ENCODE measurements at places on chromosomes 3 and 15. TPM values are rescaled to one million over a fixed set of nuclear protein-coding genes. Genes with fewer than 3 reads are reported as not detected.

DNA sequence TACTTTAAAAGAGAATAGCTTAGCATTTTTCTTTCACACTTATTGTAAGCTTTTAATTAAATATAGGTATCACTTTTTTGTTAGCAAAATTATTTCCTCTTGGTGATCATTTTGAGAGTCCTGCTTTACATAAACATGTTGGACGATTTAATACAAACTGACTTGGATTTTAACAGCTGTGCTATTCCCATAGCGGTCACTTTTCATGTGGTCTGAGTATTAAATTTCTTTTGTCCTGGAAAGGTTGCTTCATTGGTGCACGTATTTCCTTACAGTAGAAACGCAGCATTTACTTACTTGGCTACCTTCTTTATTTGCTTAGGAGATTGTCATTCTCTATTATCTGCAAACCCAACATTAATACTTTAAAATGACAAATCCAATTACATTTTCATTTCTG, 109.4 kb downstream of the ATG7 start:
- no peaks in the 10 kb centered on the region for H3K27me3 ChIP-seq
- no peak overlapping the region for H3K4me3 ChIP-seq
- H3K36me3 ChIP-seq = no peaks in the 10 kb centered on the region
- no peak overlapping the region for H3K27ac ChIP-seq
- no peak for DNase-seq

GRCh38 chr15:29785642-29786041, 36.6 kb downstream of the TJP1 start:
- peaks cover 10% of the 10 kb centered on the region for H3K27me3 ChIP-seq
- H3K4me1 ChIP-seq = no peaks in the 10 kb centered on the region
- no peak overlapping the region for H3K4me3 ChIP-seq
- no peak for DNase-seq
- H3K27ac ChIP-seq = no peak overlapping the region

- H3K4me3 ChIP-seq = peak overlapping the region; percentile 46
- peaks cover 18% of the 10 kb centered on the region for H3K4me1 ChIP-seq
- DNase-seq = no peak
- H3K27ac ChIP-seq = peak overlapping the region; percentile 44
- peaks cover 2% of the 10 kb centered on the region for H3K36me3 ChIP-seq
Observed at GRCh38 chr3:9914559-9915253, 2.2 kb upstream of the IL17RC start.

GRCh38 chr3:185693985-185694653, 108.0 kb downstream of the SENP2 start:
- no peak for DNase-seq
- no peak overlapping the region for H3K4me3 ChIP-seq
- H3K27ac ChIP-seq = no peak overlapping the region

DNA sequence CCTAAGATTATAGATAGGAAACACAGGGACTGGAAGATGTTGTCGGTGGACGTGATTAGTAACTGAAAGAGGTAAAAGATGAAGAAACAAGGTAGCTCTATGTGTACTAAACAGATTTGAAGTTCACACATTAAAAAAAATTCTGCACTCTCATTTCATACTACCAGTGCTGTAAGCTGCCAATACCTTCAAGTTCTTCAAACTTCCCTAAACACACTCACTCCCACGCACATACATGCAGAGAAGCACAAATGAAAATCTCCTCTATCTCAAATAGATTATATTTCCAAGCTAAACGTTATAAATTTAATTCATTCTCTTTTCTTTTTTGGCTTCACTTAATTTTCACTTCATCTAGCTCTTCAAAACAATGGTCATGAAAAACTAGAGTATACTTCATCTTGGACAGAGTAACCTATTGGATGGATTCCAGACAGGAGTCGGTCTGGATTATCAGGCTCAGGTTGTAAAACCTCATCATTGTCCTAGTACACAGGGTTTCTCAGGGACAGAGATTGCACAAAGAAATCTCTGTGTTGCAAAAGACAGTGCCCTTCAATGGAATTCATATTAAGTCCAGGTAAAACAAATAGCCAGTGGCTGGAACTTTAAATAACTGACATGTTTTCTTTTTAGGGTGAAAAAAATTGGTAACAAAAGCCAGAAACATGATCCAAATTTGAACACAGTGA, 408.1 kb upstream of the ZNF385D start:
- no peak overlapping the region for H3K4me3 ChIP-seq
- H3K27me3 ChIP-seq = no peaks in the 10 kb centered on the region
- no peaks in the 10 kb centered on the region for H3K4me1 ChIP-seq
- no peaks in the 10 kb centered on the region for H3K36me3 ChIP-seq

- H3K4me3 ChIP-seq = no peak overlapping the region
- no peak overlapping the region for H3K27ac ChIP-seq
- no peaks in the 10 kb centered on the region for H3K27me3 ChIP-seq
- H3K4me1 ChIP-seq = peaks cover 14% of the 10 kb centered on the region
Observed at GRCh38 chr3:101963902-101964362, 114.6 kb downstream of the NFKBIZ start.

DNA sequence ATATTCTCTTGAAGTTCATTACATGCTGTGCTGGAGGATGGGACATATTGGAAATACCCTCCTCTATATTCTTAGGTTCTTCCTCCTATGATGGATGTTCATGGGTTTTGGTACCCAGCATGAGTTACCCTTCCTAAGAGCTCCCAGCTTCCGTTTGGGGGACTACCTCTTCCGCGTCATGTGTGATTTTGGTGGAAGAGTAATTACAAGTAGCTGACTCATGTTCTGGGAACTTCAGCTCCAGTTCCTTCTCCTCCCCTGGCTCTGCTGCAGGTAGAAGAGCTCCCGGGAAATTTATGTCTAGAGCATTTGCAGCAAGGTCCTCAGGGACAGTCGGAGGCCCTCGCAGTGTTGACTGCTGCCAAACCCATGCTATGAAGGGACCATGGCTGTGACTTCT, 208.8 kb upstream of the IL12A start:
- peaks cover 6% of the 10 kb centered on the region for H3K27me3 ChIP-seq
- DNase-seq = no peak
- H3K27ac ChIP-seq = no peak overlapping the region
- no peaks in the 10 kb centered on the region for H3K4me1 ChIP-seq

DNA sequence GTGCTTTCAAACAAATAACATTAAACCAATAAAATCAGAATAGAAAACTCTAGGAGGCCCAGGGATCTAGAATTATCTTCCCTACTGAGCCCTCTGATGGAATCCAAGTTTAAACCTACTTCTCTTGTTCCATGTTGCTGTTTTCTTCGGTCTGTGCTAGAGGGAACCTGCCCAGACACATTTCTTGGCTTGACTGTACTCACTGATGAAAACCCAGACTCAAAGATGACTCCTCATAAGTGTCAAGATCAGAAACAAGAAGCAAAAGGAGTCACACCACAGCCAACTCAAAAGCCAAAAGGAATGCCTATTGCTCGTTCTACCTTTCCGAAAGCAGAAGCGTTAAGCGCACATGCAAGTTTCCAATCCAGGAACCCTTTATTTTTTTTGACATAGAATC, 31.6 kb downstream of the SCAP start:
- H3K4me3 ChIP-seq = no peak overlapping the region
- DNase-seq = no peak
- no peaks in the 10 kb centered on the region for H3K27me3 ChIP-seq
- H3K4me1 ChIP-seq = peaks cover 18% of the 10 kb centered on the region
- peaks cover 47% of the 10 kb centered on the region for H3K36me3 ChIP-seq

DNA sequence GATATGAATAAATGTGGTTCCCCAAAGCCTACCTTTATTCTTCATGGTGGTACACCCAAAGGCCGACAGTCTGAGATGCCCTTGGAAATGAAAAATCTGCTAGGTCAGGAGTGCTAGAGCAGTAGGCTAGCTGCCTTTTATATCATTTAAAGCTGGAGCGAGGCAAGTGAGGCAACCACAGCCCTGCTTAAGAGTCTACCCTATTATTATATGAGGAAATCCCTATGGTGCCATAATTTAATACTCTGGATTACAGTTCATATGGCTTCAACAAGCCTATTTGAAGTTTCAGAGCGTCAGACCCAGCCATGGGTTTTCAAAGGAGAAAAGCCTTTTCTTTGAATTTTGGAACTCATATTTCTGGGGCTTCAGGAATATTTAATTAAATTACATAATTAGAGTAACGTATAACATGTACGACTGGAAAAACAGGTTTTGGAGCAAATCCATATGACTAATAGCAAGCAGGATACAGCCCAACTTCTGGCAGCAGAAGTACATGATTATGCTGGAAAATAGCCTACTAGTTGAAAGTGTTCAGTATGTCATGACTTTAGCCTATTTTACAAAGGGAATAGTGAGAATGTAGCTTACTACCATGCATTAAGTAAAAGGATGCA, 18.0 kb upstream of the SLTM start:
- peaks cover 2% of the 10 kb centered on the region for H3K4me1 ChIP-seq
- no peak overlapping the region for H3K4me3 ChIP-seq
- H3K27ac ChIP-seq = no peak overlapping the region
- no peak for DNase-seq
- H3K27me3 ChIP-seq = peaks cover 4% of the 10 kb centered on the region

DNA sequence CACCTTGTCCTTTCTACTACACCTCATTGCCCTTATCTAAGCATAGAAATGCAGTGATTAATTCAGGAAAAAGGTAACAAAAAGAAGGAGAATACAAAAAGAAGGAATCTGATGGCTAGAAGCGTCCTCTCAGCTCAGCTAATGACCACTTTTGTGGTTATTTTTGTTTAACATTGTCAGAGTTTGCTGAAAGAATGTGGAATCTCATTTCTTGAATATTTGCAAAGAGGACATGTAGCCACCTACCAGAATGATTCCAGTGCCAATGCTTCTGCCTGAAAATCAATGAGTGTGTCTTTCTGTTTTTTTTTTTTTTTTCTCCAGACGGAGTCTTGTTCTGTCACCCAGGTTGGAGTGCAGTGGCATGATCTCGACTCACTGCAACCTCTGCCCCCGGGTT, 24.5 kb downstream of the NANOGP8 start:
- no peak overlapping the region for H3K4me3 ChIP-seq
- DNase-seq = no peak
- peaks cover 3% of the 10 kb centered on the region for H3K27me3 ChIP-seq
- no peak overlapping the region for H3K27ac ChIP-seq
- no peaks in the 10 kb centered on the region for H3K36me3 ChIP-seq

GRCh38 chr15:99508852-99509251, 56.9 kb upstream of the MEF2A start:
- H3K36me3 ChIP-seq = no peaks in the 10 kb centered on the region
- H3K27me3 ChIP-seq = no peaks in the 10 kb centered on the region
- H3K4me1 ChIP-seq = peaks cover 43% of the 10 kb centered on the region
- H3K4me3 ChIP-seq = no peak overlapping the region
- DNase-seq = no peak

DNA sequence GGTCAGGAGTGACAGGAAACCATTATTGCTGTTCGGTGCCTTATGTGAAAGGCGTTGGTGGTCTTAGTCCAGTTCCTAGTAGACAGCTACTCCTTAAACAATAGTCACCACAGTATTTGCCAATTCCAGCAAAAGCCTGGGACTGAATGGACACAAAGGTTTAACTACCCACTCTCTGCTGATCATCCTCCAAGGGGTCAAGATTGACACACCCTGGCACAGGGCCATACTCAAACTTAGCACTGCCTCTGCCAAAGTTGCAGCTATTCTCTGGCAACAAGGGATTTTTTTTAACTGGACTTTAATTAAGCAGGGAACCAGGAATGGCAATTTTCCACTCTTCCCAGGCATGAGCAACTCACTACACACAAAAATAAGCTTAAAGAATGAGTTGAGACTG, 193.9 kb downstream of the NLGN1 start:
- H3K4me3 ChIP-seq = no peak overlapping the region
- H3K27ac ChIP-seq = no peak overlapping the region
- no peaks in the 10 kb centered on the region for H3K4me1 ChIP-seq
- no peaks in the 10 kb centered on the region for H3K36me3 ChIP-seq
- DNase-seq = no peak

- H3K36me3 ChIP-seq = peaks cover 6% of the 10 kb centered on the region
- no peak for DNase-seq
- H3K4me3 ChIP-seq = no peak overlapping the region
- no peaks in the 10 kb centered on the region for H3K4me1 ChIP-seq
Observed at GRCh38 chr3:125098611-125099291, 43.0 kb upstream of the HEG1 start.

GRCh38 chr15:78811825-78812183, 540 bp upstream of the ADAMTS7 start:
- DNase-seq = no peak
- H3K27me3 ChIP-seq = peaks cover 23% of the 10 kb centered on the region
- H3K27ac ChIP-seq = no peak overlapping the region
- peaks cover 16% of the 10 kb centered on the region for H3K4me1 ChIP-seq
- peaks cover 12% of the 10 kb centered on the region for H3K36me3 ChIP-seq

GRCh38 chr3:41898631-41899030, 63.3 kb downstream of the ULK4 start:
- peaks cover 7% of the 10 kb centered on the region for H3K36me3 ChIP-seq
- no peak overlapping the region for H3K27ac ChIP-seq
- no peak for DNase-seq

DNA sequence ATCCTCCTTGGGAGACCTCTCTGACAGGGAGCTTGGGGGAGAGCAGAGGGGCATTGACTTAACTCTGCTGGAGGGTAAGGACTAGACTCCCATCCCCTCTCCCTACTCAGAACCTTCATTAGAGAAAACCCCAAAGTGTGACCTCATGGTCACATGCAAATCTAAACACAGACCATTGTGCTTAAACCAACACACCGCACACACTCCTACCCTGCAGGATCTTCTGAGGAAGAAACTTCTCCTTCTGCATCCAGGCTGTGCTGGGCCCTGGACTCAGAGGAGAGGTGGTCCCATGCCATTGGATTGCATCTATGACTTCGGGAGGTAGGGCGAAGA, 805 bp upstream of the PARP16 start:
- no peak for DNase-seq
- peak overlapping the region; percentile 89 for H3K4me3 ChIP-seq
- peaks cover 44% of the 10 kb centered on the region for H3K4me1 ChIP-seq
- no peaks in the 10 kb centered on the region for H3K36me3 ChIP-seq
- peak overlapping the region; percentile 83 for H3K27ac ChIP-seq

DNA sequence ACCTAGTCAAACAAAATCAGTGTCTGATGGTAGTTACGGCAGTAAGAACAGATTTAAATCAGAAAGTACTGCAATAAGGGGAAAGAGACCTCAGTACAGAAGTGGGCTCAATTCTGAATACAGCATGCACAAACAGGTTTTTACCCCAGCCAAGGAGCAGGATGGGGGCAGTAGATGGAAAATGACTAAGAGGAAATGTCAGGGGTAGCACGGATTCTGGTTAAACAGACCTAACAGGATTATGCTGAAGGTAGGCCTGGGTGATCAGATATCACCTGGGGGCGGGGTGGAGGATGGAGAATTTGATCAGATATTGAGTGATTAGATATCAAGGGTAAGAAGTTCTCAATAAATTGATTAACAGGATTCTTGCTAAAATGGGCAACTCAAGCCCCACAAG, 19.0 kb downstream of the MESD start:
- H3K4me1 ChIP-seq = peaks cover 19% of the 10 kb centered on the region

GRCh38 chr15:42694398-42694797, 42.5 kb downstream of the CDAN1 start:
- peaks cover 8% of the 10 kb centered on the region for H3K36me3 ChIP-seq
- H3K27me3 ChIP-seq = no peaks in the 10 kb centered on the region
- no peak overlapping the region for H3K4me3 ChIP-seq
- no peak for DNase-seq
- no peak overlapping the region for H3K27ac ChIP-seq

GRCh38 chr3:25661694-25662437, 2.8 kb downstream of the TOP2B start:
- peaks cover 74% of the 10 kb centered on the region for H3K4me1 ChIP-seq
- no peak overlapping the region for H3K27ac ChIP-seq
- H3K4me3 ChIP-seq = peak overlapping the region; percentile 91

The NBEAL2 gene
- total RNA-seq = 46.0 TPM

The KBTBD13 gene
- total RNA-seq = not detected

The CD200 gene
- total RNA-seq = 1.8 TPM

The NR1I2 gene
- 0.86 TPM for total RNA-seq

The PCOLCE2 gene
- not detected for total RNA-seq

The ALDH1A3 gene
- not detected for total RNA-seq

The GRK7 gene
- total RNA-seq = 0.42 TPM

The NTRK3 gene
- total RNA-seq = not detected

The PDZRN3 gene
- total RNA-seq = not detected

The LAMB2 gene
- total RNA-seq = 1.0 TPM

The GOLGA6A gene
- total RNA-seq = 0.39 TPM

The RASSF1 gene
- 70.8 TPM for total RNA-seq

Measured in naive thymus-derived CD8-positive, alpha-beta T cell (primary cell).